ENCODE measurements at places on chromosomes 13 and 19.

GRCh38 chr19:50065938-50066337 is 40.1 kb downstream of the ZNF473 start:
- DNase-seq, result no peak

DNA sequence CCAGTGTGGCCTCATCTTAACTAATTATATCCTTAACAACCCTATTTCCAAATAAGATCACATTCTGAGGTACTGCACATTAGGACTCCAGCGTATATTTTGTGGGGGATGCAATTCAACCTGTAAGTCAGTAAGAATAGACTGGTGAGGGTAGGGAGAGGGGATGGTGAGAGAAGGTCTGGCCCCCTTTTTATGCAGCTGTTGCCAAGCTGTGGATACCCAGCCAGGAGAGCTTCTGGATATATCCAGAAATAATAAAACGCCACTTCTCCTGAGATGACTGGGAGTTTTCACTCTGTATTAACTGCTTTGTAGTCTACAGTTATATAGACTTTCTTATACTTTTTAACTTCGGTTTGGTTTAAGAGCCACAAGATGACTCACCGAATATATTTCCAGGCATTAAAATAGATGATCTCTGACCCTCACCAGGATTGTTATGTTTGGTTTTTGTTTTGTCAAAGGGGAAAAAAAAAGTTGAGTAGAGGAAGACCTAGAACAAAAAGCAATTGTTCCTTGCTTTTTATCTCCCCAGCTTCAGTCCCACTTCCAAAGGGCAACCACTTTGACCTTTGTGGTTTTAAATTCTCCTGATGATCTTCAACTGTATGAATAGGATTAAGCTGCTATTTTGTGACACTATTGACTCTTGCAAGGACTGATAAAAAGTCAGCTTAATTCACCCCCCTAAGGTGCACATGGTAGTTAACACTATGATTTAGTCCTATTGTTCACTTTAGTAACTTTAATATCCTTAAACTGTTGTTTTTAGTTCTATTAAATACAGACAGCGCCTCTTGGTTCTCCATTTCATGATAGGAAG is 3.1 kb upstream of the NEK3 start:
- no peak for DNase-seq

DNA sequence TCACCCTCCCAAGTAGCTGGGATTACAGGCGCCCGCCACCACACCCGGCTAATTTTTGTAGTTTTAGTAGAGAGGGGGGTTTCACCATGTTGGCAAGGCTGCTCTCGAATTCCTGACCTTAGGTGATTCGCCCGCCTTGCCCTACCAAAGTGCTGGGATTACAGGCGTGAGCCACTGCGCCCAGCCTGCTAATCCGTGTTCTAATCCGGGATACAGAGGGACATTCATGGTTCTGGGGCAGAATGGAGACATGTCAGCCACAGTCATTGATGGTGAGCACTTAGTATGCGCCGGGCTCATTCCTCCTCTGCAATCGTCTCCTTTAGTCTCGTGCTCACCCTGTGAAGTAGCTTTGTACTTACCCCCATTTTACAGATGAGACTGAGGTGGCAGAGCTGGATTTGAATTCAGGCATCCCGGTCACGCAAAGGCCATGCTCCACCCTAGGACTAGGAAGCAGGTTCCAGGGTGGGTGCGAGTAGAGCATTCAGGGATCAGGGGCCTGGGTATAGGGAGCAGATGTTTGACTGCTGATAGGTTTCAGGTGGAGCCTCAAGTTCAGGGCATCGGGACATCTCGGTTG is 8.2 kb downstream of the RRAS start:
- no peak for DNase-seq

GRCh38 chr13:23212671-23213070 is 31.9 kb downstream of the SGCG start:
- no peak for DNase-seq

GRCh38 chr19:50821622-50822021 is 2.0 kb downstream of the KLK1 start:
- no peak for DNase-seq

GRCh38 chr13:40968416-40969000 is 50.6 kb downstream of the ELF1 start:
- DNase-seq, result no peak

- DNase-seq, result peak; percentile 78
These were observed 8.3 kb downstream of the CACTIN start for GRCh38 chr19:3618144-3618810.

- DNase-seq, result no peak
These were observed 392.7 kb upstream of the HTR2A start for GRCh38 chr13:47289567-47289966.

DNA sequence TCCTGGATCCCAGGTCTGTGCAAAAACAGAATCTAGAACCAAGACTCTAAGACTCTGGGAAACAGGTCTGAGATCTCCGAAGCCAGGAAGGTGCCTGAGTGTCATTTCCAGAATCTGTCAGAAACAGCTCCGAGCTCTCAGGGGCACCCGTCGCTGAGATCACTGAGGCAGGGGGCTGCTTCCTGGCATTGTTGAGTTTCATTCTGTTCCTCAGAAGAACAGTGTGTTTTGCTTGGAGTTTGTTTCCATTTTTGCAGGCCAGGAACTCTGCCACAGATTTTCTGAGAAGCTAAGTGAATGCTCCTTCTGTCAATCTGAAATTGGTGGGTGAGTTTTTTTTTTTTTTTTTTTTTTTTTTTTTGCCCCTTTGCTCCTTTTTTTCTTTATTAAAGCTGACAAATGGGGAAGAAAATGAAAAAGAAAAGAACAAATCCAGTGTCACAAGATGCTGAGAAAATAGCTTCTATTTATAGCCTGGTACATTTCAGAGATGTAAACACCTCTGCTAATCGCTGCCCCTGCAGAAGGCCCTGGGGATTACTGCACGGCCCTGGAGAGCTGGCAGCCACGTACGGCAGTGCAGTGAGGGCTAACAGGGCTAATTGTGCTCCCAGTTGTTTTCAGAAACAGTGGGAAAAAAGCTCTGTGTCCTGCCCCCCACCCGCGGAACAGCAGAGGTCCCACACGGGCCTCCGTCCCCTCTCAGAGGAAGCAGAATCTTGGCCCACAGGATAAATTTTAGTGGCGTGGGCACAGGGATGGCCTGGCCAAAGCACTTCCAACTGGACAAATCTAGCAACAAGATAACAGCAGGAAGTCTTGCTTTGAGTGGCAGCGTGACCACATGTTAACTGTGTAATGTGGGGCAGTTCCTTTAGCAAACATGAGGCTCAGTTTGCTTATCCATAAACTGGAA is 237.6 kb upstream of the IRS2 start:
- no peak for DNase-seq

- no peak for DNase-seq
These were observed 167.0 kb downstream of the COG6 start for GRCh38 chr13:39822437-39822836.

DNA sequence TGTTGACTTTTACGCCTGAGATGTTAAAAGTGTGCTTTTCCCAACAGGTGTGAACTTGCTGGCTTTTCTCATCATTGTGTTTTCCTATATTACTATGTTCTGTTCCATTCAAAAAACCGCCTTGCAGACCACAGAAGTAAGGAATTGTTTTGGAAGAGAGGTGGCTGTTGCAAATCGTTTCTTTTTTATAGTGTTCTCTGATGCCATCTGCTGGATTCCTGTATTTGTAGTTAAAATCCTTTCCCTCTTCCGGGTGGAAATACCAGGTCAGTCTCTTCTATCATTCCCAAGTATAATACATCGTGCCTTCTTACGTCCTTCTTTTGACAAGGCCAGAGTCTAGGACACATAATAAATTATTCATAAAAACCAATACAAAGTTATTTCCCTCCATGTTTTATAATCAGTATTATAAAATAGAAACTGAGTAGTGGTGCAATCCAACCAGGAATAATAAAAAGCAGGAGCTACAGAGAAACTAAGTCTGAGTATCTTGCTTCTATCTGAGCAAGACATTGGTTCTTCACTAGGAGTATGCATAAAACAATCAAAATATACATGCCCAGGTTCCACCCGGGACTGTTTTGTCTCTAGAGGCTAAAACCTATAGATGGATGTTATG is 57.9 kb downstream of the RXFP2 start:
- no peak for DNase-seq

DNA sequence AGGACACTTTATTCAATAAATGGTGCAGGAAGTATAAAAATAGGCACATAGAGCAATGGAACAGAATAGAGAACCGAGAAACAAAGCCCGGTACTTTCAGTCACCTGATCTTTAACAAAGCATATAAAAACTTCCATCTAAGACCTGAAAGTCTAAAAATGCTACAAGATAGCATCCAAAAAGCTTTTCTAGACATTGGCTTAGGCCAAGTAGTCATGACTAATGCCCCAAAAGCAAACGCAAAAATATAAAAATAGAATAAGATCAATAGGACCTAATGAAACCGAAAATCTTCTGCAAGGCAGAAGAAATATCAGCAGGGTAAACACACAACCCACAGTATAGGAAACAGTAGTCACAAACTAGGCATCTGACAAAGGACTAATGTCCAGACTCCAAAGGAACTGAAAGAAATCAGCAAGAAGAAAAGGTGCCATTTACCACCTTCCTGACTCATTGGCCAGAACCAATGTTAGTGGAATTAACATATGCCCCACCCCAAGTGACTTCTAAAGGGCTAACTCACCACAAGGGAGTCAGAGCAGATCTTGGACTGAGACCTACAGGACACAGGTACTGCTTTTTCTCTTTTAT is 40.8 kb upstream of the CEACAM21 start:
- no peak for DNase-seq

DNA sequence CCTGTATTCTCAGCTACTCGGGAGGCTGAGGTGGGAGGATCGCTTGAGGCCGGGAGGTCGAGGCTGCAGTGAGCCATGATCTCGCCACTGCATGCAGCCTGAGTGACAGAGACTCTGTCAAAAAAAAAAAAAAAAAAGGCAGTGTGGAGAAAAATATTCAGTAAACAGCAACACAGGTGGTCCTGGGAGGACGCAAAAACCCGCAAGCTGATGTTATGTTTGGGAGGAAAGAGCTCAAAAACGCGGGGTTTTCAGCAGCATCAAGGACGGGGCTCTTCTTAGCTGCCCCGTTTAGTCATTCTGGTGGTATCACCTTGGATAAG is 599 bp upstream of the ZNF784 start:
- no peak for DNase-seq

GRCh38 chr13:33519561-33520467 is 234.3 kb upstream of the STARD13 start:
- no peak for DNase-seq

GRCh38 chr19:12944104-12944674 is 1.5 kb upstream of the RAD23A start:
- DNase-seq, result no peak

- DNase-seq, result no peak
These were observed 94.8 kb upstream of the SOX1 start for GRCh38 chr13:111971891-111972780.

DNA sequence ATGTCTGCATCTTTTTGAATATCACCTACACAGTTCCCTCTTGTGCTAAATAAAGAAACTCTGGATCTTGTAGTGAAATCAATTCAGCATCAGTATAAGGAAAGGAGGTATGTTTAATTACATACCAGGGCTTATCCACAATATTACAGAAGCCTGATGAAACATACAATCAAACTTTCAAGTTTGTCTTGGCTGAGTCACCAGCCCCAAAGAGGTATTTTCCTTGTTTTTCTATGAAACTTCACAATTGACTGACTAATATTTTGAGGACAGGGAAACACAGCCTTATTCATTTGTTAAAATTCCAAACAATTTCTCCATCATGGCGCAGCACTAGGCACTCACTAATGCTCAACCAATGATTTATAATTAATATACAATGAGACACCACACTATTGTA is 952.4 kb downstream of the PCDH17 start:
- no peak for DNase-seq

GRCh38 chr13:42478531-42479156 is 95.3 kb upstream of the TNFSF11 start:
- no peak for DNase-seq

GRCh38 chr19:34044021-34044420 is 128.3 kb upstream of the LSM14A start:
- no peak for DNase-seq

GRCh38 chr19:16594681-16595091 is 22.5 kb upstream of the SLC35E1 start:
- no peak for DNase-seq

DNA sequence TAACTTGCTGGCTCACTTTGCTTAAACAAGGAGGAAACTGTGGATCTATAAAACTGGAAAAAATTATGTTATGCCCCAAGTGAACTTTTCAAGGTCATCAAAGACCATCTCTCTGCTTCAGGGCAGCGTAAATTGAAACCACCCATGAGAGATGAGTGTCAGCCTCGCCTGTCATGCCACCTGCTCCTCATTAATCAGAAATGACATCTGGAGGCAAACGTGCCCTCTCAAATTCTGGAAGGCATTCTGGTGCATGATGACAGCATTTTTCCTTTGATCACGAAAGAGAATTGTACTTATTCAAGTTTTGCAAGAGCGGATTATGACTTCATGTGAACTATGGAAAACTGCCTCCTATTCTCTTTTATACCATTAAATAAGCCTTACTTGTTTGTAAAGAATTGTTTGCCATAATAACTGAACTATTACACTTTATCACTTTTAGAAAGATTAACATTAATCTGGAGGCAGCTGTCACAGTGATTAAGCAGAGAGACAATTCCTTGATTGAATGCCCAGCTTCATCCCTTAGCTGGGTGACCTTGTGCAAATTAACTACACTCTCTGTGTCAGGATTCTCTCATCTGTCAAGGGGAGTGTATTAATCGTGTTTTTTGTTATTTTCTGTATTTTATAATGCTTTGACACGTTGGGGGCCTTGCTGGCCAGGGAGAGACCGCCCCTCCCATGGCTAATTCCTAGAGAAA is 17.0 kb upstream of the SACS start:
- DNase-seq, result no peak
